Activated CD4-positive, alpha-beta T cell treated with anti-CD3 and anti-CD28 coated beads, Interleukin-2, amount 50 U/mL, for 1 hour (primary cell): ENCODE measurements at places on chromosomes 12 and 14.

DNA sequence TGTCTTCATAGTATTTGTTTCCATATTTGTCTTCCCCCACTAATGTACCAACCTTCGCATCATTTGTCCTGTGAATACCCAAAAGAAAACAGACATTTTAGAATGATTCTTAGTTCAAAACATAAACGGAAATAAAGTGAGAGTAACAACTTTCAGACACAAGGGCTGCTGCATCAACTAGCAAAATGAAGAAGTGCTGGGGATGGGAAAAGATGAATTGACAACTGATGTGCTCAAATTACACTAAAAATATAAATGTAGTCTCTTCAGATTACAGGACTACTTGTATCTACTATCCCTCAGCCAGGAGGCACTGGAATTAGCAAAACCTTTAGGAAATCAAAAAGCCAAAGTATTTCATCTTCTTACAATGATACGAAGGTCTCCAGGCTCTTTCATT, 743 bp downstream of the NDUFA12 start:
- no peak for DNase-seq

- DNase-seq: no peak
Observed at GRCh38 chr14:21308132-21308478, 28.2 kb downstream of the RPGRIP1 start.

- no peak for DNase-seq
Observed at GRCh38 chr12:113277511-113277910, 56.2 kb downstream of the TPCN1 start.

DNA sequence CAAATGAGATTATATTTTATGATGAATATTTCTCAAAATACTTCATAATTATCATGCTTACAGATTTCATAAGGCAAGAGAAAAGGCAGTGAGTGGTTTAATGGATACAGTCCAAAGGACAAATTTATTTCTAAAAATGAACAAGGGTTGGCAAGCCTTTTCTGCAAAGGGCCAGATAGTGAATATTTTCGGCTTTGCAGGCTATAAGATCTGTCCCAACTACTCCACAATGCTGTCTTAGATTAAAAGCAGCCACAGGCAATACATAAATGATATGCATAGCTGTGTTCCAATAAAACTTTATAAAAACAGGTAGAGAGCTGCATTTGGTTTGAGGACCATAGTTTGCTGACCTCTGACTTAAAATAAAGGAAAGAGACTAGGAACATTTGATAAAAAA, 42.9 kb upstream of the STK38L start:
- no peak for DNase-seq

DNA sequence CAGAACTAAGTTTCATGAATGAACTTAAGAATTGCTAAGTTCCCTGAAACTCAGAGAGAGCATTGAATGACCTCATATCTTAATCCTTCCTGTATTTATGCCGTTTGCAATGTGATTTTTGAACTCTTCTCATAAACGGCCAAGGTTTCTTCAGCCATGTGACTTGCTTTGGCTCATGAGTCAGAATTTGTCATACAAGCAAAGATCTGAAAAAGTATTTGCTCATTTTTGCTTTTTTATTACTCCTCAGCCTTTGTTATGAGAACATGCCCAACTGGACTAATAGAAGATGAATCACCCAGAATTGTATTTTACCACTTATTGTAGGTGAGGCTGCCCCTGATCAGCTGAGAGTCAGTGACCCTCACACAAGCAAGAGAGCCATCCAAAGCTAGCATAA, 693.8 kb downstream of the BCL11B start:
- DNase-seq: no peak

DNA sequence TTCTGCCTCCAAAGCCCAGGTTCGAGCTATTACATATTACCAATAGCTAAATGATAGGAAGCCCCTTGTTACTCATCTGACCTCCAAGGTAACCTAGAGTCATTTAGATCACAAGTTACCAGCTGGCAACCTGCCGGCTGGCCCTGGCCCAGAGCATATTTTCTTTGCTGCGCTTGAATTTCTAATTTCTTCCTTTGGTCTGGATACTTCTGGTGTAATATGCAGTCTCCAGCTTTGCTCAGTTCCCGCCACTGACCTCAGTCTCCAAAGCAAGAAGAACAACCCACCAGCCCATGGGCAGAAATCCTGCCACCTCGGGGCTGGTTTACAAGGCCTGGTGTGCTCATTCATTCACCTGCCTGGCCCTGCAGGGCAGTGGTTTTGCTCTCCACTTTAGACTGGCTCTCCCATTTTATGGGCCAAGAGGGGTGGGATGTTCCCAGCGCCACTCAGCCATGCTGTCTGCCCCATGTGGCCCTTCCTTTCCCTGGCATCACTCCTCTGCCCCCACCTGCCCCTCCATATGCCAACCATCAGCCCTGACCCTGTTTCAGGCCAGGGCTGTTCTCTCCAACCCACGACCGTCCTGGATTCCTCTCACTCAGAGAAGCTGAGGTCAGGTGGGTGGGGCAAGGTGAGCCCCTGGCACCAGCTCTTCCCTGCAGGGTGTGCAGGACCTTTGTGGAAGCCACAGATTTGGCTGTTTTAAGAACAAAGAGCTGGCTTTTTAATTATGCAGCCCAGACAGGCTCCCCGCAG, 76.0 kb downstream of the PRIMA1 start:
- no peak for DNase-seq

DNA sequence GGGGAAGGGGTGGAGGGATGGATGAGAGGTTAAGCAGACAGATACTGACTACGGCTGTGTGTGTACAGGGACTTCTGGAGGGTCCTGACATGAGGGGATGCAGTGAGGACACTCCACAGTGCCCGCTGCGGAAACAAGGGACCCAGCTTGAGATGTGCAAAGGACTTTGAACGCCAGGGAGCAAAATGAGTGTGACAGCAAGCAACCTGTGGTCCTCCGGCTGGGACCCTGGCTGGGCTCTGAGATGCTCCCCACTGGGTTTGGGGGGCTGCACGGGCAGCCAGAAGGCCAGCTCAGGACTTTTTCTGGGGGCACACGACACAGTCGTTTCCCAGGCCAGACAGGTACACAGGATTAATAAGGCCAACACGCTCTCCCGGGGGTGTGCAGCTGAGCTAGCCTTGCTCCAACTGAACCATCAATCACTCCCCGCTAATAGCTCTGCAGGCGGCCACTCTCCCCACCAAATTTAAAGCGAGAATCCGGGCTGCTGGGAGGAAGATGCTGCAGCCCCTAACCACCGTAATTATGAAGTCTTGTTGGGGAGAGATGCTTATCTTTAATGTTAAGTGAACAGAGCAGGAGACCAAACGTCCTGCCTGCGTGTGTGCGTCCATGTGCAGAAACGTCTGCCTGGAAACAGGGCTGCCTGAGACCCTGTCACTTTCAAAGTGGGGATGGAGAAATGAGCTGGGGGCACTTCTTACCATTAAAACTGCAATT, 51.6 kb upstream of the DLK1 start:
- DNase-seq: no peak

- DNase-seq: no peak
Observed at GRCh38 chr14:68810173-68811153, 17.6 kb upstream of the ZFP36L1 start.

DNA sequence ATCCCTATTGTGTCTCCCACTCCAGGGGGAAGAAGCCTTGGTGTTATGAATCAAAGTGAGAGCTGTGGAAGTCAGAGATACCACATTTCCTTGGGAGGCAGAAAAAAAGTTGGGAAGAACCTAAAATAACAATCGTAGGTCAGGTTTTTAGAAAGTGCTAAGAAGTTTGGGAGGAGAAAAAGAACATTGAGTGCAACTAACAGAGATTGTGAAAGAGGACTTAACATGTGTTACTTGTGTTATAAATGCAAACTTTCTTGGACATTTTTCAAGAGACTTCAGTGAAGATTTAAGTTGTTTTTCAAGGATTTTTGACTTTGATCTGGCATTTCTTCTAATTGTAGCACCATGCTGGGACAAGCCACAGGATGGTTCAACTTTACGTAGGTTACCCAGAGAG, 7.8 kb upstream of the ERP27 start:
- DNase-seq: no peak

GRCh38 chr12:51814311-51815088, 34.0 kb downstream of the FIGNL2 start:
- peak; percentile 64 for DNase-seq

DNA sequence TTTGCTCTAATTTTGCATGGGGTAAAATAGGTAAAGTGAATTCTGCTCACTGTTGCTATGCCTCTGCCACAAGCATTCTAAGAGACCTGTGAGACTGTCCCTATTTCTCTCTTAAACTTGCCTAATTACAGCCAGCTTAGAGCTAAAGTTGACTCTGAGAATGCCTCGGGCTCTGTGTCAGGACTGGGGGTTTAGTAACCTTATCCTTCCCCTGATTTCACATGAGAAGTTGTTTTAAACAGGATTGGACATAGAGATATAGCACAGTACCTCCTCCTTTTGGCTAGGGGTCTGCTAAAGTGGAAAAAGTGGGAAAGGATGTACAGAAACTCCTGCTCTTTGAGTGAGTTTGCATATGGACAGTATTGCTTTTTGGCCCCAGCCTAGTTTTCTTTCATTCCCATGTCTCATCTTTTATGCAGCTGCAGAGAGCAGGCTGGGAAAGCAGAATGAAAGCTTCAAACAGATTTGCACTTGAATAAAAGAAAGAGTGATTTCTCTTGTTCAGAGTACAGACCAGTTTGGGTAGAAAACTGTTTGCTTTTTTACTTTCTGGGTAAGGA, 122.0 kb downstream of the RAD51B start:
- no peak for DNase-seq

DNA sequence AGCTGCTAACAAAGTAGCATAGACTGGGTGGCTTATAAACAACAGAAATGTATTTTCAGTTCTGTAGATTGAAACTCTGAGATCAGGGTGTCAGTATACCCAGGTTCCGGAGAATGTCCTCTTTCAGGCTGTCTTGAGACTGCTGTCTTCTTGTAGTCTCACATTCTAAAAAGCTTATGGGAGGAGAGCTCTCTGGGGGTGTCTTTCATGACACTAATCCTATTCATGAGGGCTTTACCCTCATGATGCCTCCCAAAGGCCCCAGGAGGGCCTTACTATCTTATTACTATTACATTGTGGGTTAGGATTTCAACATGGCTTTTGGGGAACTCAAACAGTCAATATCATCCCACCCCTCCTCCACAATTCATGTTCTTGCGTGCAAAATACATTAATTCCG, 94.3 kb downstream of the AEBP2 start:
- no peak for DNase-seq

DNA sequence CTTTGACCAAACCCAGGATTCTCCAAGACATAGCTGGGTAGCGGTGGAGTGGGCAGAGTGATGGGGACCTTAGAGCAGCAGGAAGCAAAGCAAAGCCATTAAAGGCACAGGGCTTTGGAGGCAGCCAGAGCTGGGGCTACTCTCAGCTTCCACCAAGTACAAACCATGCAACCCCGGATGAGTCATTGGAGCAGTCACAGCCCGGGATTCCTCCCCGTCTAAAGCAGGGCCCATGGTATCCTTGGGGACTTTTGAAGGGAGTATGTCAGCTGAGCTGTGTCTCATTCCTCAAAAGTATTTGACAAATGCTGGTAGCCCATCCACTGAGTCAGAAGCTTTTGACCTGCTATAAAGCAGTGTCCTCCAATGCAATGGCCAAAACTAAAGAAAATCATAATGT, 9.7 kb upstream of the IFI27 start:
- no peak for DNase-seq

DNA sequence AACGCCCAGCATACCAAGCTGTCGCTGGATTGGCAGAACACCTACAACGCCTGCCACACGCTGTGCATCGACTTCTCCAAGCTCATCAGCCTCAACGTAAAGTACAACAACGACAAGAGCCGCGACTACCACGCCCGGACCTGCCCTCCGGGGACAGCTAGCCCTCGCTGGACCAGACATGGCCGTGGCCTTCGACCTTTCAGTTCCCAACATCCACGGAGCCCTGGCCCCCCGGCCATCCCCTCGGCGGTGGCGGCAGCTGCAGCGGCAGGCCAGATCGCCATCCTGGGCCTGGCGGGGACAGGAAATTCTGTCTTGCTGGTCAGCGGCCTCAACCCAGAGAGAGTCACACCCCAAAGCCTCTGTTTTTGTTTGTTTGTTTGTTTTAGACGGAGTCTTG, 132.6 kb upstream of the FUT8 start:
- no peak for DNase-seq

- DNase-seq: no peak
Observed at GRCh38 chr12:96063046-96063445, 27.7 kb upstream of the LTA4H start.

GRCh38 chr14:100423317-100424010, 100.3 kb downstream of the SLC25A47 start:
- DNase-seq: no peak

- no peak for DNase-seq
Observed at GRCh38 chr14:104359301-104359968, 220.1 kb upstream of the C14orf180 start.

DNA sequence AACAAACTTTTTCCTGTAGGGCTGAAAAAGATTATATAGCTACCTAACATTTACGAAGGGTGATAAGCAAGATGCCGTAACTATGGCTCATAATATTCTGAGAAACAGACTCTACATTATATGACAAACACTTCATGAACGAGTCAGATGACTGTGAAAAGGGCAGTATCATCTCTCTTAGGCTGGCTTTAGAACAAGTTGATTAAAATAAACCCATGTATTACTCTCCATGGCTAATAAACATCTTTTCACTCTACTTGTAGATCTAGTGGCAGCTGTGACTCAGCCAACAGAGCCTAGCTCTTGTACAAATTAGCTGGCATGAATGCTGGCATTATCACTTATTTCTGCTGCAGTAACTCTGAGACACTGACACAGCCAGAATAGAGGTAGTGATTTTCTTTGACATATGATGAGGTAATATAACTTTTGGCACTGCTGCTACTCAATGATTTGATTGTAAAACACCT, 47.1 kb downstream of the SLC2A13 start:
- no peak for DNase-seq
